Fibroblast of skin of right biceps (primary cell): ENCODE measurements at places on chromosomes 16 and 17.

DNA sequence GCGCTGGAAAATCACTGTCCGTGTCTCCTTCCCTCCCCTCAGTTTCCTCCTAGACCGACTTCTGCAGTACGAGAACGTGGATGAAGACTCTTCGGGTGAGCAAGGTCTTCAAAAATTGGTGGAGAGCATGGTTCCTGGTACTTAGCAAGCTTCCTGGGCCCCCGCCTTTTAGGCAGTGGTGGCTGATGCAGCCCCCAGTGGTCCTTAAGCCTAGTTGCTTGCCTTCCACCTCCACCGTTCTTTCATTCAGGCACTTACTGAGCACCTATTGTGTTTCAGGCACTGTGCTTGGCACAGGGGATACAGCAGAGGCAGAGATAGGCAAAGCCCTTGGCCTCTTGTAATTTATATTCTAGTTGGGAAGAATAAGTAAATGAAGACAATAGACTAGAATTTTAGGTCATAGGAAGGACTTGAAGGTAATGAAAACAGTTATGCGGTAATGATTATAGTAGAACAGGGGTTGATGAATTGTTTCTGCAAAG is 767 bp downstream of the INO80E start:
- no peak for DNase-seq

- no peak for DNase-seq
These were observed 17.8 kb downstream of the ZSCAN32 start for GRCh38 chr16:3383045-3383448.

DNA sequence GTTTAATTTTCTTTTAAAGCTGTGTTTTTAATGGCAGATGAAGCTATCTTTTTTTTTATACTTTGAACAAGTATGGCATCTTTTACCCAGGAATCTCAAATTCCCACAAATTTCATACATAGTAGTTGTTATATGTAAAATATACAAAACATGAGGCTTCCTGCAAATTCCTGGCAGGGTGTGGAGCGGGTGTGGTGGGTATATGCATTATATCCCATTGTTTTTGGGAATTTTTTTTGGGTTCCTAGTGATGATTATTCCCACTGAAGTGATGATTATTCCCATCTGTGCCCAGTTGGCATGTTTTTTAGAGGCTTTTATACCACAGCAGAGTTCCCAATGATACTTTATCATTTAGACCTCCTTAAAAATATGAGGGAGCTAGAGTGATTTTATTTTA is 320.4 kb downstream of the ZFHX3 start:
- no peak for DNase-seq

DNA sequence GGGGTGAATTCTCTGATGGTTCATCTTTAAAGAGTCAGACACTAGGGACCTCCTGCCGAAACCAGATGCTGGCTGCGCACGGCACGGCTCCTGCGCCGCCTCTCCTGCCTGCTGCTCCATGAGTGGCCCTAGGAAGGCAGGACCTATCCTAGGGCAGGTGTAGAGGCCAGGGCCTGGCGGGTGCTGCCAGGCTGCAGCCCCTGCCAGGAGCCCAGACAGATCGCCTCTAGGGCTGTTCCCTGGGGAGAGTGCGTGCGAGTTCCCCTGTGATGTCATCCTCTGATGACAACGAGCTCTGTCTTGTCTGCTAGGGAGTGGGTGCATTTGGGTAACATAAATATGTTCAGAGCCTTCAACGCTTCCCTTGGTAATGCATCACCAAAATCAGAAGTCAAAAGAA is 23.9 kb downstream of the SLC38A10 start:
- no peak for DNase-seq

- no peak for DNase-seq
These were observed 438 bp downstream of the RTN4RL1 start for GRCh38 chr17:2024572-2025219.

DNA sequence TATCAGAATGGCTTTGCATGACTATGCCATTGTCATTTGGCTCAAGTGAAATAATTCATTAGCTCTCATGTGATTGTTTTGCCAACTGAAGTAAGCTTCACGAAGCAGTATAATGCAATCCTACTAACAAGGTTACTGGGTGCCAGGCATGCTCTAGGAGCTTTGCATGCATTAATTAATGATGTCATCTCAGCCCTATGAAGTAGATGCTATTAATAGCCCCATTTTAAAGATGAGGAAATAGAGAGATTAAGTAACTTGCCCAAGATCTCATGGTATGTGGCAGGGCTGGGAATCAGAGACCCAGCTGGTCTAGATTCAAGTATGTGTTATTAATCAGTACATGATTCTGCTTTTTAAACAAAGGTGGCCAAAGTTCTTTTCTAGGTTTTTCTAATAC is 14.1 kb downstream of the KRT39 start:
- peak; percentile 90 for DNase-seq

- no peak for DNase-seq
These were observed 17.0 kb upstream of the ABCA10 start for GRCh38 chr17:69245617-69246016.

DNA sequence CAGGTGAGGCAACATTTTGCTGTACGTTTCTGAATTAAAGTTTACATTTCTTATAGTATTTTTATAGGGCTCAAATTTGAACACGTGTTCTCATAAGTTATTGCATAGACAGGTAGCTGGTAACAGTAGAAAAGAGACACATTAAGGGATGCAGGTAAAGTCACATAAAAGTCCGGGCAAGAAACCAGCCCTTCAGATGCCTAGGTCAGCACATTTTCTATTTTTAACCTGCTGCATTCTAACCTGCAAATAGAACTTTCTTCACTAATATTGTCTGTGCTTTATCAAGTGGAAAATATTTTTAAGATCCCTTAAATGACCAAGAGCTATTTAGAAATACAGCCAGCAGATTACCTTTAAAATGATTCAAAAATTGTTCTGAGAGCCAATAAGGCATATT is 307.4 kb upstream of the AXIN2 start:
- no peak for DNase-seq

DNA sequence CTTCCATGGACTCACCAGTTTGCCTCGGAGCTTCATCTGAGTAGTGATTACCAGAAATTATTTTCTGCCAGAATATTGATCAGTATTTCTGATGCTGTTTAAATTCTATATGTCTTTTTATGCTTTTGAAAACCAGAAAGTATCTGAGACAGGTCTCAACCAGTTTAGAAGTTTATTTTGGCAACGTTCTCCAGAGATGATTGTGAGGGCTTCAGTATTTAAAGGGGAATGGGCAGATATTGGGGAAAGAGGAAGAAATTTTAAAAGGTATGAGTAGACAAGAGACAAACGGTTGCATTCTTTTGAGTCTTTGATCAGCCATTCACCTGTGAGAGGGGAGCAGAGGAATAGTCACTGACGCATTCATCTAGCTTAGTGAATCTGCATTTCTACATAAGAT is 44.4 kb upstream of the ABCC11 start:
- no peak for DNase-seq

DNA sequence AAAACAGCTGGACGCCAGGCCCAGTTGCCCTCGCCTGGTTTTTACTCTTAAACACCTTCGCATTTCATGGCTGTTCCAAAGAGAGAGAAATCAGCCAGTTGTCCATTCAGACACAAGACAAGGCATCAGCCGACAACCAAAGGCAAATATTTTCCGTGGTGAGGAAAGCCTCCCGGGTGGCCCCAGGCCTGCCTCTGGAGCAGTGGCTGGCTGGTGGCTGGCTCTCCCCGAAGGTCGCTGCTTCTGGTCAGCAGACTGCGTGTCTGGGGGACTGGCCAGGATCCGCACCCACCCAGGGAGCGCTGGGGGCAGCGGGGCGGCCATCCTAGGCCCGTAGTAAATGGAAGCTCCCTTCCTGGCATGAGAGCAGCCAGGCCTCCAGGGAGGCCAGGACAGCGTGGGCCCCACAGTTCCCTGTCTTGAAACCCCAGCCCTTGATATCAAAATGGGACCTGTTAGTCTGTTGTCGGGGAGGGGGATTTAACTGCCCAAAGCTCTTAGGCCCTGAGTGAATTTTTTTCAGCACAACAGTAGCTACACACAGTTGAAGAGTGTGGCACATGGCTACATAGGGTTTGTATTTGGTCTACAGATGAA is 57.7 kb downstream of the SREBF1 start:
- no peak for DNase-seq

GRCh38 chr16:28846933-28847273 is 755 bp upstream of the TUFM start:
- DNase-seq, result no peak

DNA sequence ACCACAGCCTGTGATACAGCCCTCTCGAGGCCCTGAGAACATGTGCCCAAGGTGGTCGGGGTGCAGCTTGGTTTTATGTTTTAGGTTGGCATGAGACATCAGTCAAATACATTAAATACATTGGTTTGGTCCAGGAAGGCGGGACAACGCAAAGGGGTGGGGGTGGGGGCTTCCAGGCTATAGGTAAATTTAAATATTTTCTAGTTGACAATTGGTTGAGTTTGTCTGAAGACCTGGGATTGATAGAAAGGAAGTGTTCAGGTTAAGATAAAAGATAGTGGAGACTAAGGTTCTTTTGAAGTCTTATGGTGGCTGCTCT is 1.2 kb upstream of the ZKSCAN2 start:
- no peak for DNase-seq

DNA sequence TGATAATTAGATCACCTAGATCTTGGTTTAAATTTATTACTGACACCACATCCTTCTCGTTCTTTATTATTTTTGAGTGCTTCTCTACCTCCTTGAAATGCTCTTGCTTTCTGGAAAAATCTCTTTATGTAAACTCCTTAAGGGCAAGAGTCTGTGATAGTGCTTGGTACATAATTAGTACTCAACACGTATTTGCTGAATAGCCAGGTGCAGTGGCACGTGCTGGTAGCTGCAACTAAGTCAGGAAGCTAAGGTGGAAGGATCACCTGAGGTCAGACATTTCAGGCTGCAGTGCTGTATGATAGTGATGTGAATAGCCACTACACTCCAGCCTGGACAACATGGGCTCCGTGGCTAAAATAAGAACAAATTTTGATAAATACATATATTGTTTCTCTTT is 63.0 kb downstream of the PPM1E start:
- no peak for DNase-seq

DNA sequence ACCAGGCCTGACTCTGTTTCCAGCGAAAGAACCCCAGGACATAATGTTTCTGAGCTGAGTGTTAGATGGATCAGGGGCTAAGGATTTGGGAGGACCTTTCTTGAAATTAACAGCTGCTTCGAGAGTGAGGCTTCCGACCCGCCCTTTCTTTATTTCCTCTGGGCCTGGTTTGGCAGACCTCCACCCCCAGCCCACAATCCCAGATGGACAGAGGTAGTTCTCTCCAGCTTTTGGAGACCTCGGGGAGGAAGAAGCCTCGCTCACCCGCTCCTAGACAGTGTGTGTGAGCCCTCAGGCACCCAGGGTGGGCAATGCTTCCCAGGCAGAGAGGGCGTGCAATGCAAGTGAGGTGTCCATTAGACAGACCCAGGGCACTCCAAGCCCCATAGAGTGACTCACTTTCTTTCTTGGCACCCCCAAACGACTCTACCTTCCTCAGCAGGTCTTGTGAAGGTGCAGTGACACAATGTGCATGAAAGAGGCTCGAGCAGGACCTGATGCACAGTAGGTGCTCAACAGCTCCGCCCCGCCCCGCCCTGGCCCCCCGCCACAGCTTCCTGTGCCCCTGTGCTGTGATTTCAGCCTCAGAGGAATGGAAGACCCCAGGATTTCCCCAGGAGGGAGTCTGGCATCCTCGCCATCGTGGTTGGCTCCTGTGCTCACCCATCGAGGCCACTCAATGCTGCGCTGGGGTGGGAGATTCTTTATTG is 50.7 kb upstream of the TOB1 start:
- DNase-seq, result no peak

DNA sequence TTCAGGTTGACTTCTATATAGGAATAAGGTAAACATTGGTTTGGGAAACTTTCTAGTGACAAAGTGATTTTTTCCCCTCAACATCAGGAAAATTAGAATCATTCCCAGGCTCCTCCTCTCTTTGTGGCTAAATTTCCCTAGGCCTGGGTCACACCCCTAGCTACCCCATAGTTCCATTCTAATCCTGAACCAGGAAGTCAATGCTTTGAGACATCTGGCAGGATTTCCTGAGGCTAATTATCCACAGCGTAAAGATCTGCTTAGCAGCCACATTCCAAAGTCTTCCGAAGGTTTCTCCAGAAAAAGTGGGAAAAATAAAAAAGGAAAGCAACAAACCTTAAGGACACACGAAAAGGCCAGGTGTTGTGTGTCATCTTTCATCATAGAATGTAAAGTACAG is 60.3 kb upstream of the CORO6 start:
- peak; percentile 49 for DNase-seq

DNA sequence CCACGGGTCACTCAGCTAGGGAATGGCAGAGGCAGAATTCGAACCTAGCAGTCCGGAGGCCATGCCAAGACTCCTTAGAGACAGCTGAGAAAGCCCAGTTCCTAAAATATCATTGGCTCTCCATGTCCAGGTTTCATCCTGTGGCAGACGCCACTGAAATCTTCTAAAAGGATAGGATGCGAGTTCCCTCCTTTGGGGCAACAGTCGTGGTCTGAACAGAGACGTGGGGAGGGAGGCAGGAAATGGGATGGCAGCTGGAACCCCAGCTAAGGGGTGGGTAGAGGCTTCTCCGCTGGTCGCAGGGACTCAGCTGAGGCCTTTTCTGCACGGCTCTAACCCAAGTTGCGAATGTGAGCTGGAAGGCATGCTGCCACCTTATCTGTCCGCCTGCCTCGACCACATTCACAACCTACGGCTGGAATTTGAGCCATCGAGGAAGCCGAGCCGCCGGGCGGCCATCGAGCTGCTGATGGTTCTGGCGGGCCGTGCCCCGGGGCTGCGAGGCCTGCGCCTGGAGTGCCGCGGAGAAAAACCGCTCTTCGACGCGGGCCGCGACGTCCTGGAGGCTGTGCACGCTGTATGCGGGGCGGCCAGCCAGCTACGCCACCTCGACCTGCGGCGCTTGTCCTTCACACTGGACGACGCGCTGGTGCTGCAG is 1.9 kb upstream of the HSF4 start:
- DNase-seq, result no peak

DNA sequence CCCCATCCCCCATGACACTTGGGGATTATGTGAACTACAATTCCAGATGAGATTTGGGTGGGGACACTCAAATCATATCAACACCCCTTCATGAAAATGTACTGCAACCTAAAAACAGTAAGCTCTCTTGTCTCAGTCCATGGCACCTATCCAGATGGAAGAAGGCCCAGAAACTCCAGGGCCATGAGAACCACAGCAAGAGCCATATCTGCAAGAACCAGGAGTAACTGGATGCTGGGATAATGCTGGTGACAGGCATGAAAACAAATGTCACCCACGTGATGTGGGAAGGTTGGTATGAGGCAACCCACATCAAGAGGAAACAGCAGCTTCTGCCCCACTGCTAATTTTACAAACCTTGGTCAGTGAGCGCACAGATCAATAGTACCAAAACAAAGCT is 400.1 kb upstream of the ERCC4 start:
- no peak for DNase-seq

DNA sequence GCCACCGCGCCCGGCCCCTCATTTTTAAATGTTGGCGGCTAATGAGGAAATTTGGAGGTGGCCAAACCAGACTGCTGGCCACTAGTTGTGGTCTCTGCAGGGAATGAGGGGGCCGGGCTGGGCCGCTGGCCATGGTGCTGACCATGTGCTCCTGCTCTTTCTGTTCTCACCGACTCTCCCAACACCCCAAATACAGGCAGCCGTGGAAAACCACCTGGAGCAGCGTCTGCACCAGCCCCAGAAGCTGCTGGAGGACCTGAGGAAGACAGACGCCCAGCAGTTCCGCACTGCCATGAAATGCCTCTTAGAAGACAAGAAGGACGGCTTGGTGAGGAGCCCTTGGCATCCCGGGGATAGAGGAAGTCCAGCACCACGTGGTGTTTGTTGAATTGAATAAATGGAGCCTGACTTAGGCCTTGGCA is 21.3 kb downstream of the OTOA start:
- DNase-seq, result no peak
